ENCODE measurements at places on chromosomes 2 and 18.

DNA sequence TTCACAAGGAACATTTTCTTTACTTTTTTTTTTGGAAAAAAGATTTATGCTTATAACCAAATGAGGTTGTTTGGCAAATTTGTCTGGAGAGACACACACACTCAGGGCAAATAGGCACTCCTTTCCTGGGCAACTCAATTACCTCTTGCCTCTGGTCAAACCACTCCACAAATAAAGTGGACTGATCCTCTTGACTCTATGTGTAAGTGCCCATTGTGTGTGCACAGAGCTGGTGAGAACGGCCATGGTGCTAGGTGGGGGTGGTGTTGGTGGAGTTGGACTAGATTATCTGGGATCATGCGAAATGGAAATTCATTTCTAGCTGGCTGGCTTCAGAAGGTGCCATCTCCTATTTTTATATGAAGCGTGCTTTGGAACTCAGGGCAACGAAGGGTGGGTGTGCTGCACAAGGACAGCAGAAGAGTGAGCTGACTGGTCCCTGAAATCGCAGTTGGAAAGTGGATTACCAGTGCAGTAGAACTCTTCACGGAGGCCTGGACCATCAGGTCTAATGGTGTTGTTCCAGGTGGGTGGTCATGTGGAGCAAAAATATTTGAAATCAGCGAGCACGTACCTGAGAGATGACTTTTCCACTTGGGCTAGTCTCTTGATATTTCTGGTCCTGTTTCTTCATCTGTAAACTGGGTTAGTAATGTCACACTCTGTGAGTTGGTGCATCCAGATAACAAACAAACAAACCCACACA is 149.9 kb downstream of the RPIA start:
- DNase-seq: no peak

GRCh38 chr18:62664414-62664813 is 50.9 kb upstream of the PHLPP1 start:
- DNase-seq: no peak

DNA sequence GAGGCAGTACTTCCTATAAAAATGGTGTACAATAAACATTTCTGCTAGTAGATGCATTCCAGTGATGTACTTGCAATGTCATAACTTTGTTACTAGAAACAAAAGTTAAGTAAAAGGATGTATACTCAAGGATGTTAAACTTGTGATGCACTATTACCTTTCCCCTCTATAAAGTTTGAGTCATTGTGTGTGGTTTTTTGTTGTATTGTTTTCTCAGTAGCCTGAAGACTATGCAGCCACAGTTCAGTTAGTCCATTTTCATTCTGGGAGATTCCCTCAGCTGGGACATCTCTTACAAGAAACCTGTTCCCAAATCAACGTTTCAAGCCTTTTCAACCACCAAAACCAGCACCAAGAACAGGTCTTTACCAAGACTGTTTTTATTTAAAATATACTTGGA is 5.6 kb downstream of the ATP5MC3 start:
- DNase-seq: no peak

- DNase-seq: no peak
Measured at GRCh38 chr18:62018759-62019041, 125.9 kb upstream of the RNF152 start.

DNA sequence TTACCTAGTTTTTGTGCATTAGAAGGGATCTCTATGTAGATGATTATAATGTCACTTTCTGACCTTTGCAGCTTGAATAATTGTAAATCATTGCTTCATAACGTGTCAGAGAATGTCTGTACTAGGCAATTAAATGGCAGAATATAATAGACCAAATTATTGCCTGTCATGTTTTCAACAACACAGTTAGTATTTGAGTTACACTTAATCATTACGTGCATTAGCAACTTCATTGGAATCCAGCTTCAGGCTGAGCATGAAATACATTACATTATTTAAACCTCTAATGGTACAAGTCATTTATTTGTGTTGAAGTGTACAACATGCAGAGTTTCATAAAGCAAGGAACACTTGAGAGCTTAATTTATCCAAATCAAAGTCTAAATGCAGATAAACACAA is 48.0 kb downstream of the ZNF407 start:
- no peak for DNase-seq

- peak; percentile 34 for DNase-seq
Measured at GRCh38 chr2:200810252-200810997, 1.3 kb upstream of the BZW1 start.

DNA sequence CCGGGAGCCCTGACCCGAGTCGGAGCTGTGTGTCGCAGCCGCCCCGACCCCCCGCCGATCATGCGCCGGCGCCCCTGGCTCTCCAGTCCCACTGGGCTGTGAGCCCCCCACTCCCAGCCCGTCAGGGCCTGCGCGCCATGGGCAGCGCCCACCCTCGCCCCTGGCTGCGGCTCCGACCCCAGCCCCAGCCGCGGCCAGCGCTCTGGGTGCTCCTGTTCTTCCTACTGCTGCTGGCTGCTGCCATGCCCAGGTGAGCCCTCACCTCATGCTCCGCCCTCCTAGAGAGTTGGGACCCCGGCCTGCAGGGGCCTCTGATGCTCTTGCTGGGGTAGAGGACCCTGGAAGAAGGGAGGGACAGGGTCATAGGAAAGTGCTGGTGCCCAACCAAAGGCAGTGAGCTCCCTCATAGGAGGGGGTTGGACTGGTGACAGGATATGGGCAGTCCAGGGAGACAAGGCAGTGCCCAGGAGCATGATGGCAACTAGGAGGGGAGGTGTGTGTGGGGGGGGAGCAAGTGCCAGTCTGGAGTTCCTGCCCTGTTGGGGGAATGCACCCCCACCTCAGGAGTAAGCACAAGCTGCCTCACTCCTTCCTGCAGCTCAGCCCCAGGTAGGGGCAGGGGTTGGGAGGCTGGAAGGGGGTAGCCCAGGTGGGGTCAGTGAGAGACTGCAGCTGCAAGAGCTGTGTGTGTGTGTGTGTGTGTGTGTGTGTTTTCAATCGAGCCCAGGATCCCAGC is 375 bp downstream of the WNT10A start:
- DNase-seq: no peak

- no peak for DNase-seq
Measured at GRCh38 chr18:23194155-23194996, 59.1 kb downstream of the CABLES1 start.

- no peak for DNase-seq
Measured at GRCh38 chr2:187054501-187055319, 205.7 kb upstream of the ZSWIM2 start.

GRCh38 chr18:9401176-9401575 is 66.6 kb downstream of the TWSG1 start:
- no peak for DNase-seq

- DNase-seq: no peak
Measured at GRCh38 chr2:239957681-239958472, 67.3 kb downstream of the NDUFA10 start.

- no peak for DNase-seq
Measured at GRCh38 chr18:3040881-3041280, 27.9 kb upstream of the LPIN2 start.

DNA sequence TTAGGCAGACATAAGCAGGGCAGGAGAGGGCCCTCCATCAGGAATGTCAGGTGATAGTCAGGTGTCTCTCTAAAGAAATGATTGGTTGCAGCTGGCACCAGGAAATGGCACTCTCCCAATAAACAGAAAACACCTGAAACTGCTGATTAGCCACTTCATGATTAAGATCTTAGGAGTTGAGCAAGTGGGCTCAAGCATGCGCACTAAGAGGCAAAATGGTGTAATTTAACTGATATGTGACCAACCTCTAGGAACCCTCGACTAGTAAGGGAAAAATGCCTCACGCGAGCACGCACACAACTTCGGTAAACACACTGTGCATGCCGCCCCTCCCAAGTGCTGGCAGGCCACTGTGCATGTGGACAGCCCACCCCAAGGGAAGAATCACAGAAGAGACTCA is 23.8 kb upstream of the SLC35G4 start:
- no peak for DNase-seq

DNA sequence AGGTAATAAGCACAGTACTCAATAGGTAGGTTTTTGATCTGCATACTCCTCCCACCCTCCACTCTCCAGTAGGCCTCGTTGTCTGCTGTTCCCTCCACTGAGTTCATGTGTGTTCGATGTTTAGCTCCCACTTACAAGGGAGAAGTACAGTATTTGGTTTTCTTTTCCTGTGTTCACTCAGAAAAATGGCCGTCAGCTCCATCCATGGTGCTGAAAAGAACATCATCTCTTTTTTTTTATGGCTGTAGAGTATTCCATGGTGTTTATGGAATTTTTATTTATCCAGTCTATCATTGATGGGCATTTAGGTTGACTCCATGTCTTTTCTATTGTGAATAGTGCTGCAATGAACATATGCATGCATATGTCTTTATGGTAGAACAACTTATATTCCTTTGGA is 849.7 kb upstream of the NRXN1 start:
- DNase-seq: no peak

GRCh38 chr2:240436683-240437550 is 1.5 kb downstream of the GPC1 start:
- no peak for DNase-seq

- no peak for DNase-seq
Measured at GRCh38 chr2:19750136-19750535, 151.6 kb downstream of the TTC32 start.

DNA sequence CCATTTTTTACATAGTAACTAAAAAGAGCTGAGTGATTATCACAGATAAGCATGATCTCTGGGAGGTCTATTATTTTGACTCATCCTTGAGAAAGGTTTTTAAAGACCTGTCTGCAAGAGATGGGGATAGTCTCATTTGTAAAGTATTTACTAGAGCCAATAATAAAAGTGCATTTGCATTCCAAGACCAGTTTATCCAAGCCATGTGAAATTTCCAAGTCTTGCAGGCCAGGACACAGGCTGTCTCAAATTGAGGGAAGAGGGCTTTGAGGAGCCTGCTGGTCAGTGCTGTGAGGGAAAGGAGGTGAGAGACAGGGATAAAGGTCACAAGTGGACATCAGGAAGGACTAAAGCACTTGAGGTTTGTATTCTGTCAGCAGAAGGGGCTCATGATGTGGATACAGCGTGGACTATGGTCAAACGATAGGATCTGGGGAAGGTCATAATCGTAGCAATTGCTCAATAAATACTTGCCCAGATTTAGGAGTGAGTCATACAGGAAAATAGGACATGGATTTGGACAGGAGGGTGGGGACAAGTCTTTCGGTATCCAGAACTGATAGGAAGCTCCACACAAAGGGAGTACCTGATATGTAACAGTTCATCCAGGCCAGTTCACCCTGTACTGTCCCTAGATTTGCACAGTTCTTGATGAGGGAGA is 6.6 kb upstream of the CDH2 start:
- no peak for DNase-seq

DNA sequence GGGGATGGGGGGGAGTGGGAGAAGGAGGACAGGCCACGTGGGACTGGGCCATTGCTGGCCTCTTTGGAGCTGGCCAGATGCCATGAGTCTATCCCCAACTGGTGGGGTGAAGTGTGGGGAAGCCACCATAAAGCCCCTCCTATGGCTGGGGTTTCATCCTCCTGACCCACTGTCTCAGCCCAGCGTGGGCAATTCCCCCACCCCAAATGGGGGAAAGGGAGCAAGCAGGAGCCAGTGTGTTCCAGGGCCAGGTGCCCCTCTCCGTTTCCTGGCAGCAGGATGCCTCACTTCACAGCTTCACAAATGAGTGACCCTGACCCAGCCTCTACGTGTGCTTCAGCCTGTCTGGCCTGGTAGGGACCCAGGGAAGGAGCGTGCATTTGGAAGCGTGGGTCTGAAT is 474.7 kb upstream of the HS6ST1 start:
- DNase-seq: no peak

GRCh38 chr2:54464341-54464740 is 8.2 kb downstream of the SPTBN1 start:
- no peak for DNase-seq

GRCh38 chr18:5150894-5151293 is 46.2 kb downstream of the AKAIN1 start:
- no peak for DNase-seq

- no peak for DNase-seq
Measured at GRCh38 chr2:204258890-204259289, 286.4 kb upstream of the PARD3B start.

DNA sequence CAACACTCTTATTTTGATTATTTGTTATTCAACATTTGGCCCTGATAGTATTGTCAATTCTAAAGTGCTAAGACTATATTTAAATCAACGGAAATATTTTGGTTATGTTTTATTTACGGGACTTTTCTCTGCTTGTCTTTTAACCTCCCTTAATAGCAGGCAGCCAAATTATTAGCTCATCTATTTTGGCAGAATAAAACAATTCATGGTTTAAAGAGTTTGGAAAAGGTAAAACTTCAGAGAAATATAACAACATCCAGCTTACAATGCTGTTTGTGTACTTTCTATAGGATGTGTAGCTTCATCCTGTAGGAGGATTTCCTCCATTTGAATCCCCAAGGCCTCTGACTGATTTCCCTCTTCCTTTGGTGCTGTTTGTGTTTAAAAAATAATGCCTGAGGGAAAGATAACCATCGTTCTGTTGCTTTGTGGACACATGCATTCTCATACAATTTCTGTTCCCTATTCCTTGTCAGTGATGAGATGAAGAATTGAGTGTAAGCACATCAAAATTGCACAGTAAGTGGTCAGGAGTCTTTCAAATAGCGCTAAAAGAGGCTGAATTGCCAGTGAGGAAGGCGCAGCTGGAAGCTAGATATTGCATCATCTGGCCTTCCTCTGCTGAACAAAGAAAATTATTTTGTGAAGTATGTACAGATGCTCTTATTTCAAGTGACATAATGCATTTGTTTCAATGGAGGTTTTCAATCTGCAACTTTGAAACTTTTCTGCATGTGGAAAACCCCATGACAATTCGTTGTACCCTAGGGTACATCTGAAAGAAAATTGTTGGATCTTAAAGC is 80.3 kb downstream of the CD28 start:
- no peak for DNase-seq

- DNase-seq: no peak
Measured at GRCh38 chr18:75341897-75342296, 85.6 kb downstream of the SMIM21 start.

- no peak for DNase-seq
Measured at GRCh38 chr2:8138525-8138922, 543.3 kb upstream of the ID2 start.

DNA sequence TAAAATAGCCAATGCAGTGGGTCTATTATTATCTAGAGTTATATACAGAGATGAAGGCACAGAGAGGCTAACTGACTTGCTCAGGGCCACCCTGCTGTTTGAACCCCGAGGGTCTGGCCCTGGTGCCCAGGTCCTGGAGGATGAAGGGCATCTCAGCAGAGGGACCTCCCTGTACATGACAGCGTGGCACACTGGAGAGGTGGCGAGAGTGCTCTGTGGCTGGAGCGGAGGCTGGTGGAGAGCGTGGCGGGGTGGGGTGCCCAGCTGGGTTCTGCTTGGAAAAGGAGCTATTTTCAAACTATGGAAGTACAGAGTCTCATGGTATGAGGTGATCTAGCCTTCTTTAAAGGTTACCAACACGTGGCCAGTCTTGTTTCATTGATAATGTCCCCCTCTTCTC is 35.8 kb downstream of the GREB1 start:
- no peak for DNase-seq

- no peak for DNase-seq
Measured at GRCh38 chr2:66957677-66958076, 439.5 kb upstream of the ETAA1 start.

- no peak for DNase-seq
Measured at GRCh38 chr2:88746929-88747490, 55.5 kb downstream of the RPIA start.

- DNase-seq: no peak
Measured at GRCh38 chr2:109218792-109219126, 89.8 kb downstream of the SH3RF3 start.

GRCh38 chr2:12412898-12413305 is 303.8 kb upstream of the TRIB2 start:
- DNase-seq: no peak

GRCh38 chr2:40027968-40028367 is 248.9 kb upstream of the THUMPD2 start:
- no peak for DNase-seq

Measured in ACHN (cell line).